ENCODE measurements at places on chromosomes 4 and X.

DNA sequence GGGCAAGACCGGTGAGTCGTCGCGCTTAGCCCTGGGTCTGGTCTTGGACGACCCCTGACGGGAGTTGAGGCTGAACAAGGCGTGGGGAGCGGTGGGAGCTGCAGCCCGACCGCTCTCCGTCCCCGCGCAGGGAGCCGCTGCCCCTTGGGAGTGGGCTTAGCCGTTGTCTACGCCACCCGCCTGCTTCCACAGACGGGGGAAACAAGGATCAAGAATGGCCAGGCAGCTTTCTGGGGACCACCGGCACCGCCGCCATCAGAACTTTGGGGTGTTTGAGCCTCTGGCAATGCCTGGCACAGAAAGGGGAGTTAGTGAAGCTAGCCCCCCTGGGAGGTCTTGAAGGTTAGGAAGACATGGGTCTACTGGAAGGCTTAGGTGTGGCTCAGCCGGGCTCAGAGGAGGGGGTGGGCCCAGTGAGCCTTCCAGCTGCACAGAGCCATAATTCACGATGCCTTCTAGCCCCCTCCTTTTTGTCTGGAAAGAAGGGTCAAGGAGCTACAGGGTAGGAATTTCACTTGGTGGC is 583 bp downstream of the RASL11B start:
- no peak for DNase-seq

GRCh38 chr4:110671679-110672078 is 48.8 kb upstream of the PITX2 start:
- no peak for DNase-seq

DNA sequence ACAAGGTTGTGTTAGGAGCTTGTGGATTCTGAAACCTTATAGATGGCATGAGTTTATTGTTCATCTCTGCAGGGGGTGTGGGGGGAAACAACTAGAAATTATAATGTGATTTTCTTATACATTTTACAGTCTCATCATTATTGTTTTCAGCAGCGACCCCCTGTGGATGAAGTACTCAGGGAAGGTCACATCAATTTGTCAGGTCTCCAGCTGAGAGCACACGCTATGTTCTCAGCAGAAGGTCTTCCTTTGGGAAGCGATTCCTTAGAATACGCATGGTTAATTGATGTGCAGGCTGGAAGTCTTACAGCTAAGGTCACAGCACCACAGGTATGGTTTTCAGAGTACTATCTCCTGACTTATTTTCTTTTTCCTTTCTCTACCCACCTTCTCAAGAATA is 72.2 kb downstream of the BLTP1 start:
- DNase-seq, result no peak

DNA sequence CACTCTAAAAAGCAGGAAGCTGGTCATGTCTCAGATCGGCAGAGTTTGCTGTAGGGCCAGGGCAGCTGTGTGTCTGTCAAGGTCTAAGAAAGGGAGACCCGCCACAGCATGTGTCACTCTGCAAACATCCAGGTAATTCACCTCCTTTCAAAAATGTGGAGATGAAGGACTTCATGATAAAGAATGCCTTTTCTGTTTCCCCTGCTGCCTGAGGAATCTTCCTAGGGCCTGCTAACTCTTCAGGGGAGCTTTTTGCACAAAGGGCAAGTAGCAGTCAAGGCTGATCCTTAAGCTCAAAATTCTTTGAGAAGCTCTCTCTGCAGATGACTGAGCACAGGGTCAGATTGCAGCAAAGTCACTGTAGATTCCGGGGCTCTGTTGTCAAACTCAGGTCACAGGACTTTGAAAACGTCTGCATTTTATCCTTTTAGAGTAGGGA is 21.1 kb downstream of the RASL11B start:
- DNase-seq, result no peak

DNA sequence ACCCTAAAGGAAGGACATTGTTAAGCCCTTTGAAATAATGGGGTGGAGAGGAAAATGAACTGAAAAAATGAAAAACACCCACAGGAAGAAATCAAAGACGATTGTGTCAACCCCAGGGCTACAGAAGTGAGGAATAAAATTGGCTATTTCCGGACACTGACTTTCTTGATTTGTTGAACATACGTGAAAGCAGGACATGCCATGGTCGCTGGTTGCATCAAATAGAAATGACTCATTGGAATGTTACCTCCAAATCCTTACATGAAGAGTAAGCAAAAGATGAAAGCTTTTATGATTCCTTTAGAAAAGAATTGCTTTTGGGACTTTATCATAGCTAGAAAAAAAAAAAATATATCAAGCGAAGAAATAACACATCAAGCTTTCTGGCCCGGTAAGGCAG is 75.3 kb downstream of the DCUN1D4 start:
- no peak for DNase-seq

Measured in activated T-cell treated with anti-CD3 and anti-CD28 coated beads, Interleukin-2, amount 50 U/mL, for 72 hours (primary cell).